ENCODE measurements at places on chromosomes 5 and 9. TPM values are rescaled to one million over a fixed set of nuclear protein-coding genes. Genes with fewer than 3 reads are reported as not detected.

PCDHA9 gene
- 0.14 TPM for total RNA-seq

CSF1R gene
- total RNA-seq: 55.1 TPM

DNA sequence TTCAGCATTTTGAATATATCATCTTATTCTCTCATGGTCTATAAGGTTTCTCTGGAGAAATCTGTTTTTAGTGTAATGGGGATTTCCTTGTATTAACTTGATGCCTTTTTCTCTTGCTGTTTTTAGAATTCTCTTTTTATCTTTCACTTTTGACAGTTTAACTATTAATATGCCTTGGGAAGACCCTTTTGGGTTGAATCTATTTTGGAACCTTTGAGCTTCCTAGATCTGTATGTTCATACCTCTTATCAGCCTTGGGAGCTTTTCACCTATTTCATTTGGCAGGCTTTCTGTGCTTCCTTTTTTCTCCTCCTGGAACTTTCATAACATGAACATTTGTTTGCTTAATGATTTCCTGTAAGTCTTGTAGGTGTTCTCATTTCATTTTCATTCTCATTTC, 22.2 kb downstream of the RCL1 start:
- DNase-seq: no peak

DNA sequence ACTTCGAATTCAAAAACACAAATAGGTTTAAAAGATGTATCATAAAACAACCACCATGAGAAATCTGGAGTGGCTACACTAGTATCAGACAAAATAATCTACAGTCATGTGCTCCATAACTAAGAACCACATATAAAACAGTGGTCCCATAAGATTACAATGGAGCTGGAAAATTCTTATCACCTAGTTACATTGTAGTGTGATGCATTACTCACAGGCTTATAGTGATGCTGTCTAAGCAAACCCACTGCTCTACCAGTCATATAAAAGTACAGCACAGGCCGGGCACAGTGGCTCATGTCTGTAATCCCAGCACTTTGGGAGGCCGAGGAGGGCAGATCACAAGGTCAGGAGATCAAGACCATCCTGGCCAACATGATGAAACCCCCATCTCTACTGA, 160.1 kb downstream of the ROR2 start:
- DNase-seq: peak; percentile 41

DNA sequence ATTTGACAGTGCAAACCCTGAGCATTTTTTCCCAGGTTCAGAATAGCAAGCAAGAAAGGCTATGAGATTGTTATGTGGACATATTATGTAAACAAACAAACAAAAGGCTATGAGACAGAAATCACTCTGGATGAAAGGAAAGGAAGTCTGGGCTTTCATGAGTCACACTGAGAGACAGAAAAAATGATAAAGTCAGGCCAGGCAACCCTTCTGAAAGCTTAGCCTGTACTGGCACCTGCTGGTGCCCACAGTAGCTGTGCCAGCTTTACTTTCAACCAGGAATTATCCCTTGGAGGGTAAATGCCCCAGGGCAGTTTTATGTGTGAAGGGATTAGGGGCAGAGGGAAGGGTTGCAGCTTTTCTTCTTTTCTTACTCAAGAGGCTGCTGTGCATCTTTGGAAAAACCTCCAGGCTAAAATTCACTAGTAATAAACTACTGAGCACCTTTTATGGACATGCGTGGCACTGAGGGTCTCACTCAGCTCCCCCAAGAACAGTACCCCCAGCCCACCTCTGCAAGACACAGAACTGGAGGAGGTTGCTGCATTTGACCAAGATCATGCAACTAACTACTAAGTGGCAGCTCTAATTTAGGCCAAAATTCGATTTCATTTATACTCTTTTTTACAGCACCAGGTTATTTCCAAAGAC, 41.7 kb downstream of the ACTL7B start:
- DNase-seq: no peak

DNA sequence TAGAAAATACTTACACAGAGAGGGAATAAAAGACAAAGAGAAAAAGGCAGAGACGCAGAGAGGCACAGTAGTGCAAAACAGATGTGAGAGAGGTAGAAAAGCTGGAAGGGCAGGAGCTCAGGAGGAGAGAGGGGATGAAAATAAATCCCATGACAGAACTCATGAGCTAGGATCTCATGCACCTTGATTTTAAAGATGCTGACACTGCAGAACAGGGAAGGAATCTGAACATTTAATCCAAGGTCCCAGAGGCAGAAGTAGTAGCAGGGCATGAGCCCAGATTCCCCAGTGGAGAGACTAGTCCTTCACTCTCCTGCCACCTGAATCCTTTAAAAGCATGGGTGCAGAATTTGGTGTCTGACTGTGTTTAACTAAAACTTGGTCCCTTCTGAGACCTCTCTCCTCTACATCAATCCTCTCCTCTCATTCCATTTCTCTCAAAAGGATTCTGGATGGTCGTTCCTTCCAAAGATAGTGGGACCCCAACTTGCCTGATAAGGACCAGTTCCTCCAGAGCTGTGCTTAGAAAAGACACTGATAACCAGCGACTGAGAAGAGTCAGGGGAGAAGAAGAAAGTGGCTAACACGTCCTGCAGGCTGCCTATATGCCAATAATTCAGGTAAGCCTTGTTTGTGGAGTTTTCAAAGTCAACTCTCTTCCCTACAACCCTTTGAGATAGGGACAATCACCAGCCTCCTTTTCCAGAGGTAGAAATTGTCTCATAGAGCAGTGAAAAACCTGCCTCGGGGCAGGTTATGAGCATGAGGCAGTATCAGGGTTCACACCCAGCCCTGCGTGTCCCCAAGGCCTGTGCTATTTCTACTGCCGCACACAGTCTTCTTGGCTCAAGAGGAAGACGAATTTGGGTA, 203.2 kb upstream of the TRIM32 start:
- no peak for DNase-seq

- DNase-seq: no peak
Measured at GRCh38 chr5:148416921-148417320, 33.2 kb downstream of the FBXO38 start.

DNA sequence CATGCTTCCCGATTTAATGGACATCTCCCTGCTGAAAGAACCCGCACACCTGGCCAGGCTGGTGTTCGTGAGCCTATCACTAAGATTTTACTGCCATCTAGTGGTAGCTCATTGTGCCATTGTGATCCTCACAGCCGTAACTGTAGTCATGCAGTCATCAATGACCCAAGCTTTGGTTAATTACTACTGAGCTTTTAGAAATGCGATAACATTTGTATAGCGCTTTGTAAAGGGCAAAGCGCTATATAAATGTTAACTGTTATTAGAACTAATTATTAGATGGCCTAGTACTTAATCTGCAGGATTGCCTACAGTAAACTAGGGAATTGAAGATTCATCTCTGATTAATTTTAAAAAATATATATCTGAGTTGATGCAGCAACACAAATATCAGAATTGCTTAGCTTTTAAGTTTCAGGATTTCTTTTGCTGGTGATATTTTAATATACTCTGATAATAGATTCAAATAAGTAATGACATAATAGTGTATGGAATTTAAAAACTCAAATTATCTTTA, 90.2 kb downstream of the HACD4 start:
- DNase-seq: no peak

GRCh38 chr5:95615164-95615467, 4.8 kb upstream of the GPR150 start:
- DNase-seq: no peak

Data from posterior vena cava (tissue), 2 donors.